AG10803 (cell line): ENCODE measurements at places on chromosomes 7 and 10.
A peak's percentile ranks its signal among the peaks of the same experiment; 100 is the strongest.

DNA sequence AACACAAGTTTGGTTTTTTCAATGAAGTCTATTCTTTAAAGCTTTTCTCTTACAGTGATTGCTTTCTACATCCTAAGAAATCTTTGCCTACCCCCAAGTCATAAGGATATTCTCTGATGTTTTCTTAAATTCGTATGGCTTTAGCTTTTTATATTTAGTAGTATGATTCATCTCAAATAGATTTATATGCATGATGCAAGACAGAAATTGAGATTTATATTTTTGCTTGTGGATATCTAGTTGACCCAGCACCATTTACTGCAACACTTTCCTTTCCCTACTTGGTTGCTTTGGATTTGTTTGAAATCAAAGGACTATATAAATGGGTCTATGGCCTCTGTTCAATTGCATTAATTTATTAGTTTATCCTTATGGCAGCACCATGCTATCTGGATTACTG lies 113.9 kb downstream of the ZNF438 start:
- no peak for DNase-seq

GRCh38 chr7:157816526-157817250 lies 479.9 kb downstream of the DNAJB6 start:
- DNase-seq: no peak

DNA sequence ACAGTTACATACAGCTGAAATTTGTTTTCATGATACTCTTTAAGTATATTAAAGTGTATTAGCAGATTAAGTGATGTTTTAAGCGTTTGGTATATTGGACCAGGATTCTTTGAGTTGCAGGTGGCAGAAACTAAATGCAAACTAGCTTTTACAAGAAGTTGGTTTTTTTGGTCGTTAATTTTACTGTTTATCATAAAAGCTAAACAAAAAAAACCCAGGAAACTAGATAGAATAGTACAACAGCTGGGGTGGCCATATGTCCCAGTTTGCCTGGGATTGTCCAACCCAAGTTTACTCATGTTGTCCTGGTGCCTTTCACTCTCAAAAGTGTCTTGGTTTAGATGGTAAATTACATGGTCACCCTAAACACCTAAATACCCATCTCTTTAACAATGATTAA lies 108.7 kb downstream of the PHTF2 start:
- no peak for DNase-seq

DNA sequence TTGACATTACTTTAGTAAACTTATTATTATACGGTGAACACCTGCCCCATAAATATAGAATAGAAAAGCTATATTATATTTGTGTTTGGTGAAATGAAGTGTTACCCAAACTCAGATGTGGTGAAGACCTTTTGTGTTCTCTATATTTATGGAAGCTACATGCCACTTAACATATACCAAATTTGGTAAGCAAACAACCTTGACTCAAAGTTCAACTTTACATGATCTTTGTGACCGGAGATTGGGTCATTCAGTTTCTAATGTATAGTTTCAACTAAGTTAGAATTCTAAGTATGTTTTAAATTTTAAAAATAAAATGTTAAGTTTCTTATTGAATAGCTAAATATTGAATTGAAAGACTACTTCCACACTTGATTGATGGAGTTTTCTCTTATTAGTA lies 288.6 kb upstream of the SEMA3D start:
- no peak for DNase-seq

DNA sequence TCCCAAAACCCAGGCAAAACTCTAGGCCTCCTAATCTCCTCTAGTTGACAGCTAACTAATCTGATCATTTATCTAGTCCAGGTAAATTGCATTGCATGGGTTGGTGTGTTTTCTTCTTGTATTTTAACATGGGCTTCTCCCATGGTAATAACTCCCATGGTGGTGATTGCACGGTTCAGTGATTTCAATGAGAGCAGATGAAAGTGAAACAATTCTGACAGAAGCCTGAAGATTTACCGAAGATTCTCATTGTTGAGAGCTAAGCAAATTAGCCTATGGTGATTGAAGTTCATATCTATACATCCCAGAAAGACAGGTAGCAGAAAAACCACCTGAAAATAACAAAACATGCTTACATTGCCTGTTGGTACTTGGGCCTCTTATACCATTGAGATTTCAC lies 26.6 kb upstream of the LIPN start:
- DNase-seq: no peak

DNA sequence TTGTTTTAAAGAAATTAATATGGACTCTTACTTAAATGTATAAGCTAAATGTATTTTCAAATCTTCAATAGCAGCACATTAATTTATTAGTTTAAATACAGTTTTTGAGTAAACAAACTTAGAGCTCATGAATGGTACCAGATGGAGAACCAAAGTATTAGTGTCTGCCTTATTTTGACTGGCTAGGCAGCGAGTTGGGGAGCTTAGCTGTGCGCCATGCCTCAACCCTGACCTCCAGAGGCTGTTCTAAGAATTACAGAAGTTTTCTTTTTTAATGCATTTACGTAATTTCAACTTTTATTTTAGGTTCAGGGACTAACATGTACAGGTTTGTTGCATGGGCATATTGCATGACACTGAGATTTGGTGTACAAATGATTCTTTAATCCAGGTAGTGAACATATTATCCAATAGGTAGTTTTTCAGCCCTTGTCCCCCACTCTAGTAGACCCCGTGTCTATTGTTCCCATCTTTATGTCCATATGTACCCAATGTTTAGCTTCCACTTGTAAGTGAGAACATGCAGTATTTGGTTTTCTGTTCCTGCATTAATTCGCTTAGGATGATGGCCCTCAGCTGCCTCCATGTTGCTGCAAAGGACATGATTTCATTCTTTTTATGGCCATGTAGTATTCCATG lies 166.8 kb downstream of the IQUB start:
- peak; percentile 3 for DNase-seq

GRCh38 chr7:36210291-36210922 lies 57.4 kb downstream of the EEPD1 start:
- DNase-seq: no peak

- no peak for DNase-seq
These were observed 297.2 kb upstream of the CDC14C start for GRCh38 chr7:48627164-48627563.

- DNase-seq: peak; percentile 74
These were observed 126.3 kb upstream of the CELF2 start for GRCh38 chr10:10891124-10892082.

DNA sequence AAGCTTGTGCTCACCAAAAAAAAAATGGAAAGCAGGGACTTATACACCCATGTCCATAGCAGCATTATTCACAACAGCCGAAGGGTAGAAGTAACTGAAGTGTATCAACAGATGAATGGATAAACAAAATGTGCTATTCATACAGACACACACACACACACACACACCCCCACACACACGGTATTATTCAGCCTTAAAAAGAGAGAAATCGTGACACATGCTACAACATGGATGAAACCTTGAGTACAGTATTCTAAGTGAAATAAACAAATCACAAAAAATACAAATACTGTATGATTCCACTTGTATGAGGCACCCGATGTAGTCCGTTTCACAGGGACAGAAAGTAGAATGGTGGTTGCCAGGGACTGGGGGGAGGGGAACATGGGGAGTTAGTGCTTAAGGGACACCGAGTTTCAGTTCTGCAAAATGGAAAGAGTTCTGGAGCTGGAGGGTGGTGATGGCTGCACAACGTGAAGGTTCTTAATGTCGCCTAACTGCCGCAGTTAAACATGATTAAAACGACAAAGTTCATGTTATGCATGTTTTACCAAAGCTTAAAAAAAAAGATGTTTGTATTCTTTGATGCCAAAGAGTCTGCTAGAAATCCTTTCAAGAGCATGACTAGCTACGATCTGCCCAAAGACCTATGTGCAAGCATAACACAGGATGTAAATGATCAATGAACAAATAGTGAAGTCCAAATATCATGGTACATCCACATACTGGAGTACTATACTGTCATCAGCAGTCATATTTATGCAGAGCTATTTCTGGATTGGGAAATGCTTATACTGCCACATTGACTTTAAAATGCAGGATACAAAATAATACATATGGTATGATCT lies 7.2 kb downstream of the TNS3 start:
- DNase-seq: no peak

GRCh38 chr7:20395511-20395910 lies 64.8 kb downstream of the ITGB8 start:
- DNase-seq: no peak

- no peak for DNase-seq
These were observed 461.1 kb upstream of the NRP1 start for GRCh38 chr10:33795529-33795928.

DNA sequence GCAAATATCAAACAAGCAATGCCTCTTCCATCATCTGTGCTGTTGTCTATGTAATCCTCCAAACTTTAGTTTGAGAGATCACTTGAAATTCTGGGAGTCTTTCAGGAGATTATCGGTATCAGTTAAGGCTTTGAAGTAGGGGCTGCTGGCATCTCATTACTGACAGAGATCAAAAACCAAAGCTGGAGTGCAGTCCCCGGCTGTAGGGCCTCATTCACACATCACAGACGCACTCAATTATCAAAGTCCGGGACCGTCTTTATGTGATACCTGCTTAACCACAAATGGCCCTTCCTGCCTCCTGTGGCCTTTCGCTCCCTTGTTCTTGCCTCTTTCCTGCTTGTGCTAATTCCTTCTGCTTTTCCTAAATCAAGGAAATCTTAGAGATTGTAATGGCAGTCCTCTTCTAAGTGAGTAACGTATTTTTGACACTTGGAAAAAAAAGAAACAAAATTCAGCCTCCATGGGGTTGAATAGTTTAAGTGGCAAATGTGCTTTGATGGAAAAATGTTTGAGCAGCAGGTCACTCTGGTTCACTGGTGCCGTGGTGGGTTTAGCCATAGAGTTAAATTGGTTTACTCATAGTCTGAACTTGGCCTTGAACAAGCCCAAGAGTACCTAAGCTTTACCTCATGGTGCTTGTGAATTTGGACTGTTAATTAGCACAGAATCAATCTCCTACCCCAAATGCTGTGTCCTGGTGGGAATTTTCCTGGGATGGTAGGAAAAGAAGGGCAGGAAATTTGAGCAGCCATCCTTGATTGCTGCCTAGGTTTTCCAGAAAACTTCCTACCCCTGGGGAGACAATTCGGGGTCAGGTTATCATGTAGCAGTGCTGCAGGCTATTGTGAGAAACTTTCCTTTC lies 178.9 kb upstream of the LYZL1 start:
- no peak for DNase-seq

DNA sequence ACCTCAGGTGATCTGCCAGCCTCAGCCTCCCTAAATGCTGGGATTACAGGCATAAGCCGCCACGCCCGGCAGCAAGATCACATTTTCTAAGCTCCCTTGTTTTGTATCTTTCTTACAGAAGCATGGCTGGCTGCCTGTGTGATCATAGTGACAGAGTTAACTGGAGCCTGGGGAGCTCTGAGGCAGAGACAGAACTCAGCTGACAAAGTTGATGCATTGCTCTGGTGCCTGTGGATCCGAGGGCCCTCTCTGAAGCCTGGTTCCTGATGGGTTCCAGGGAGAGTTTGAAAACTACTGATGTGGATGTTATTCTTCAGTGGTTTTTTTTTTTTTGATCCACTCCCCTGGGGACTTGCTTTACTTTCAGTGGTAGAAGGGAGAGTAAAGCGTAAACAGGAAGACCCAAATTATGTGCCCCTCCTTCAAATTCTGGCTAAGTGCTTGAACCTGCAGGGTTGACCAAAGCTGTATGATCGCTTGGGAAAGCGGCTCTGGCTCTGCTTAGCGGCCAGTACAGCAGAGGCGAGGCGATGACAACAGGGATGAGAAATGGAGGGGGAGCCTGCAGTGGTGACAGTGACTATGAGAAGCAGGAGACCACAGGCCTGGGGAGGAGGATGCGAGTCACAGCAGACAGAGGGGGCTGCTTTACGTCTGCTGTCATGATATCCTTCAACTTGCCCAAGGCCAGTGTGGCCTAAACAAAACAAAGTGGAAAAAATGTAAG lies 6.8 kb upstream of the EFCAB10 start:
- peak; percentile 19 for DNase-seq

DNA sequence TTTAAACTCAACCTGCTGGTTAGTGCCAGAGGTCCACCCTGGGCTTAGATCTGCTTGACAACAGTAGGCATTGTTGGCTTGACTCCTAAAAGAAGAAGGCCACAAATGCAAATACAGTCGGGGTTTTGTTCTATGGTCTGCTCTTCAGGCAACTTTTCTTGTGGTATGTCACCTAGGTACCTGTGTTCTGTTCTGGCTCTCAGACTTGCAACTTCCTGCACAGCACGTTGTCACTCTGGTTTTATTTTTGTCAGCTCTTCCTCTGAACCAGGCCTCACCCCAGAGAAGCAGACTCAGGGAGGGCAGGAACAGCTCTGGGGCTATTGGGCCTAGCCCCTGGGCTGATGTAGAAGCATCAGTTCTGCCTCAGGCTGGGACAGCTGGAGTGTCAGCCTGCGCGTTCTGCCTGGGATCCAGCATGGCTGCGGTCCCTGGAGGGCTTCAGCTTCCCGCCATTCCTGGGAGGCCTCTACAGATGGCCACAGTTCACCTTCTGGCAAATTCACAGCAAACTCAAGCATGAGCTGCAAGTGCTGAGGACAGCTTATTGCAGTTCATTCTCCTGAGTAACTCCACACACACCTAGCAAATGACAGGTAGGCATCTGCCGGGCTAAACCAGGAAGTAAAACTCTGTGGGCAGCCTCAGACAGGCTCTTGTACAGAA lies 11.0 kb upstream of the PDCD4 start:
- no peak for DNase-seq

DNA sequence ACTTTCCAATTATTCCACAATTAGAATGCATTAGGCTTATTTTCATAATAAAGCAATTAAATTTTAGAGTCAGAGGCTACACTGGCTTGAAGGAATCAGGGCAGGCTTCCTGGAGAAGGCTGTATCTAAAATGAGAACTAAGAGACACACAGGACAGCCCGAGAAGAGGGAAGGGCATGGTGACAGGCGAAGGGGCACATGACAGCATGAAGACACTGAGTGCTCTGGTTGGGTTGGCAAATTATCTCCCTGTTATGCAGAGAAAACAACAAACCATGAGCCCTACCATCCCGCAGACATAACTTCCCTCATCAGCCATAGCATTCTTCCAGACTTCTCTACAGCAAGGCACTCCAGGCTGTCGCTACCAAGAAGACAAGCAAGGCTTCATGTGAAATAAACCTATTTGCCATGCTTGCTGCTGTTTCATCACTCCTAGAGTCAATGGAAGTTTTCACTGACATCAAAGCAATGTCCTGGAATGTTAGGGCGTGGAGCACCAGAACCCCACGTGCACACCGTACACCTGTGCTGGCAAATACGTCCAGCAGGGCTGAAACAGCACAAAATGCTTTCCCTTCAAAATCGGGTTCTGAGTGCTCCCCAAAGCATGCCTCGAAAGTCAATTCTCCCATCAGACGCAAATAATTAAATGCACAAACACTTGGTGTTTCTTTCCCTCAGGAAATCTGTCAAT lies 21.3 kb downstream of the VOPP1 start:
- no peak for DNase-seq

GRCh38 chr7:140655511-140656408 lies 15.1 kb upstream of the DENND2A start:
- no peak for DNase-seq

DNA sequence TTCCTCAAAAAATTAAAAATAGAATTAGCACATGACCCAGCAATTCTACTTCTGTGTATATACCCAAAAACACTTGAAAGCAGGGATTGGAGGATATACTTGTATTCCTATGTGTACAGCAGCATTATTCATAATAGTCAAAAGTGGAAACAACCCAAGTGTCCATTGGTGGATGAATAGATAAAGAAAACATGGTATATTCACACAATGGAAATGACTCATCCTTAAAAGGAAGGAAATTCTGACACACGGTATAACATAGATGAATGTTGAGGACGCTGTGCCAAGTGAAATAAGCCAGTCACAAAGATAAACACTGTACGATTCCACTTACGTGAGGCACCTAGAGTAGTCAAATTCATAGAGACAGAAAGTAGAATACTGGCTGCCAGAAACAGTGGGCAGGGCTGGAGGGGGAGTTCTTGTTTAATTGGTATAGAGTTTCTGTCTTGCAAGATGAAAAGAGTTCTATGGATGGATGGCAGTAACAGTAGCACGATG lies 26.6 kb upstream of the KAT6B start:
- peak; percentile 17 for DNase-seq
